ENCODE measurements at places on chromosomes 3 and 15.

DNA sequence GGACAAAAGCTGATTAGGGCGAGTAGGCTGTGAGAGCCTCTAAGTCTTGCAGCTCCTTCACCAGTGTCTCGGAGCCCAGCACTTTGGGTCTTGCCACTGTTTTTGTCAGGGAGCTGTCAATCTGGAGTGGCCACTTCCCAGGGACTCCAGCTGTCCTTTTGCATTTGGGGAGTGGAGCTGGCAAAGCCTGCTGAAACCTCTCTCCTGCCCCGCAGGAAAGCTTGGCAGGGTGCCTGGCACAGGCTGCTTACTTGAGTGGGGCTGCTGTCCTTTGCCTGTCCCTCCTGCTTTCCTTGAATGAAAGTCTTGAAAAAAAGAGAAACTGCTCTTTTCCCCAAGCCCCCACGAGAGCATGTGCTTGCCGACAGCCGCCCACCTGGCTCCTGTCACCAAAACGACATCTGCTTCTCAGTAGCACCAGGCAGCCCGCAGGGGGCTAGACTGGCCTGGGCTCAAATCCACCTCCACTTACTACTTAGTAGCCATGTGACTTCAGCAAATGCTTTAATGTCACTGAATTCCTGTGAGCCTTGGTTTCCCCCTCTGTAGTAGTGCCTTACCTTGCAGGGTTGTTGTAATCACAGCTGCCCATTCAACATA is 13.7 kb downstream of the USP13 start:
- DNase-seq = peak; percentile 21

DNA sequence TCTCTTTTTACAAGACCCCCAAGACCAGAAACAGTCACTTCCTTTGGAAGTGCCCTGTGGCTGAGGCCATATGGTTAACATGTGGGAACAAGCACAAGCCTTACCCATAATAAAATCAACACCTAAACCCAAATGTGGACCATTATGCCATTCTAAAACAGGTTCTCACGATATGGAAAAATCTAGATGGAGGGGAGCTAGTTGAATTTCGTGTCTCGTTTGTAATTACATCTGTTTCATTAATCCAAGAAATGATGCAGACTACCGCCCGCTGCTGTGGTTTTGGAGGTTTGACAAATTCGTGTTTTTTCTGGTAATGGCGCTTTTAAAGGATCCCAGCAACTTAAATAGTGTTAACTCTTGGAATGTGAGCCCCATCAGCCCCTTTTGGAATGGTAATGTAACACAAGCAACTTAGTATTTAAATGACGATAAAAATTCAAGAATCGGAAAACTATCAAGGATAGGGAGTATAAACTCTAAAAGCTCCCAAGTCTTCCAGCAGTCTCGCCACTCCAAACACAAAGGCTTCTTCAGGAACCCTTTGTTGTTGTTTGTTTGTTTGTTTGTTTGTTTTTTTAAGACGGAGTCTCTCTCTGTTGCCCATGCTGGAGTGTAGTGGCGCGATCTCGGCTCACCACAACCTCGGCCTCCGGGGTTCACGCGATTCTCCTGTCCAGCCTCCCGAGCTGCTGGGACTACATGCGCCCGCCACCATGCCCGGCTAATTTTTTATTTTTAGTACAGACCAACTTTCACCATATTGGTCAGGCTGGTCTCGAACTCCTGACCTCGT is 1.1 kb downstream of the CNBP start:
- peak; percentile 59 for DNase-seq

DNA sequence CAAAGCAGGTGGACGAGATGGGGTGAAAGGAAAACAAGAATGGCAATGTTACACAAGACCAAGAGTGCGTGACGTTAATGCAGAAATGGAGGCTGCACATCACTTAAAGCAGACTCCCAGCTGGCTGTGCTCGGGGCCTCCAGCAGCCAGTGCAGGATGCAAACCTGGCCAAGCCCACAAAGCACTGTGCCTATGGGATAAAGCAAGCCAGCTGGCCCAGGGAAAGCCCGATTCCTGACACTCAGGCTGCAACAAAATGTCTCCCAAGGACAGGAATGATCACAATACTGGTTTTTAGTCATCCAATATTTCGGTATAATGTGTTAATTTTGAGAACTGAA is 86.2 kb downstream of the SEC22A start:
- no peak for DNase-seq

- DNase-seq = no peak
Observed at GRCh38 chr3:128367761-128368160, 98.9 kb downstream of the DNAJB8 start.

- no peak for DNase-seq
Observed at GRCh38 chr3:101852983-101853840, 3.9 kb downstream of the NFKBIZ start.

GRCh38 chr3:68988740-68989139 is 24.7 kb downstream of the EOGT start:
- peak; percentile 55 for DNase-seq

GRCh38 chr3:151852074-151852811 is 21.2 kb upstream of the SUCNR1 start:
- DNase-seq = no peak

GRCh38 chr3:47359323-47359722 is 21.5 kb upstream of the PTPN23 start:
- no peak for DNase-seq

GRCh38 chr3:5634411-5634810 is 446.9 kb downstream of the EDEM1 start:
- DNase-seq = no peak

- peak; percentile 34 for DNase-seq
Observed at GRCh38 chr3:124407260-124407659, 323.0 kb upstream of the UMPS start.

GRCh38 chr3:84621823-84622222 is 337.0 kb upstream of the CADM2 start:
- no peak for DNase-seq

- DNase-seq = no peak
Observed at GRCh38 chr3:189652042-189652441, 20.9 kb downstream of the TP63 start.

DNA sequence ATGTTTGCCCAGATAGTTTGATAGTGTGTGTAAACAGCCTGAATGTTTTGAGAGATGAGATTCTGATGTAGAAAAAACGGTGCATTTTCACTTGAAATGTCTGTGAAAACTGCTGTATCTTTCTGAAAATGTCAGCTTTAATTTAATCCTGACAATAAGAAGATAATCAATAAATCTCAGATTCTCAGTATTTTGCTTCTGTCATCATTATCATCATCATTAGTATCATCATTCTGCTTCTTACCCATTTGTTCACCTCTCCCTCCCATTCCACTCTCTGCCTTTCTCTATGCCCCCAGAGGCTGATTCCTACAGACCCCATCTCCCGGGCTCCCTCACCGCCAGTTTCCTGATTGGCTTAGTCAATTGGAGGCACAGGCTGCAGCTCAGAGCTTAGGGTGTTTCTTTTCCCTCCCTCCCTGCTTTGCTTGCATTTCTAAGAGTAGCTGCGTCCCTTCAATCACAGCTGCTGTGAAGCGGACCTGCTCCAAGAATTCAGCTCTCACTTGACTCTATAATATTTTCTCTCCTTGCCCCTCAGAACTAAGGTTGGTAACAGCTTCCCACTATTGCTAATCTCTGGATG is 8.2 kb upstream of the SNTN start:
- DNase-seq = no peak

DNA sequence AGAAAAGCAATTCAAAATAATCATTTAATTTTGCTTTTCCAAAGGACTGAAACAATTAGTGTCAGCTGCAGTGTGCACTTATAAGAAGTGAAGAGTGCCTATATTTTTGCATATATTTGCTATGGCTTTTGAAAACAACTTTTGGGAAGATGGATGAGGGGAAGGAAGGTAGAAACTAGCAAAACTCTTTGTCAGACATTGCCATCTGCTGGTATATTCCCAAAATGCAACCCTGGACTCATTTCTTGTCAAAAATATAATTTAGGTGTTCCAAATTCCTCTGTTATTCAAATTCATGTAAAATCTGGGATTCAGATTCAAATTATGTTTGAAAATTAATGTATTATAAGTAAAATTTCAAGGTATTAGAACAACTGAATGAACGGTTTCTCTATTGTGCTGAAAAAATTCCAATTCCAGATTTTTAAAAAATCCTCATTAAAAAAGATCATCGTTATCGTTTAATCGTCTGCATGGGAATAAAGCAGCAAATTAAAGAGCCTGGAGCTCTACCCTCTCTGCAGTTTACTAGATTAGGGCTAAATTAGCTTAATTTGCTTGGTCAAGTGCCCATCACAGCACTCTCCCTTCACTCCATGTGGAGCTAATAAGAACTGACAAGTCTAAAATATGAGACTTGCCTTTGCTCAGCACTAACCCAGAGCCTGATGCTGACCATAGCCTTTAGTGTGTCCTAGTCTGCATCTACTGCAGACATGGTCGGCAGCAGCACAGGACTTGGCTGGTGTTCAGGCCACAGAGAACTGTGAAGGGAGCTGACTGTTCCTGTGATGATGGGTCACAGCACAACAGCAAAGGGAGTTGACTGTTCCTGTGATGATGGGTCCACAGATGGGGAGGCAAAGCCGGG is 67.9 kb upstream of the MITF start:
- peak; percentile 32 for DNase-seq

DNA sequence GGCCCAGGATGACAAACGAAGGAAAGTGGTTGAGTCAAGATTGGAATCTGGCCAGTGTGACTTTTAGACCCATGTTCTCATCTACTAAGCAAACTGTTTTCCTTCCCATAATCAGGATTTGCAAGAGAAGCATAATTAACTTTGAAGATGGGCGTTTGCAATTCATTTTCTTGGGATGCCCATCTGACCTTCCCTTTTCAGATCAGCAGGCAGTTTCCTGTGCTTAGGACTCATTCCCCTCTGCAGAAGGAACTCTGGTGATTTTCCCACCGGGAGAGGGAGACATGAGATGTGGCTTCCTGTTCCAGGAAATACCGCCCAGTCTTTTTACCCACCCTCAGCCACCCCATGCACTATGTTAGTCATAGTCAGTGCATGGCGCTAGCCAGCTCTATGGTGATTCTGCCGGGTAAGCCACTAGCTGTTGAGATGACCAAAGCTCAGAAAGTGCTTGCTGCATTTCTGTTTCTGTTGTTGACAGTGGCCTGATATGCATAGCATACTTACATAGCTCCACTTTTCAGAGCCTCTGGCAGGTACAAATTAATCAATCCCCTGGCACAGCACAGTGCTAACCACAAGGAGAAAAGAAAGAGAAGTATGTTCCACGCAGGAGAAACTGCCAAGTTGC is 129.4 kb downstream of the VGLL4 start:
- peak; percentile 88 for DNase-seq

GRCh38 chr3:22292681-22293080 is 541.7 kb upstream of the ZNF385D start:
- peak; percentile 4 for DNase-seq

GRCh38 chr3:42778644-42779043 is 5.6 kb upstream of the CCDC13 start:
- DNase-seq = no peak

GRCh38 chr15:100183921-100184495 is 157.8 kb downstream of the ADAMTS17 start:
- no peak for DNase-seq

DNA sequence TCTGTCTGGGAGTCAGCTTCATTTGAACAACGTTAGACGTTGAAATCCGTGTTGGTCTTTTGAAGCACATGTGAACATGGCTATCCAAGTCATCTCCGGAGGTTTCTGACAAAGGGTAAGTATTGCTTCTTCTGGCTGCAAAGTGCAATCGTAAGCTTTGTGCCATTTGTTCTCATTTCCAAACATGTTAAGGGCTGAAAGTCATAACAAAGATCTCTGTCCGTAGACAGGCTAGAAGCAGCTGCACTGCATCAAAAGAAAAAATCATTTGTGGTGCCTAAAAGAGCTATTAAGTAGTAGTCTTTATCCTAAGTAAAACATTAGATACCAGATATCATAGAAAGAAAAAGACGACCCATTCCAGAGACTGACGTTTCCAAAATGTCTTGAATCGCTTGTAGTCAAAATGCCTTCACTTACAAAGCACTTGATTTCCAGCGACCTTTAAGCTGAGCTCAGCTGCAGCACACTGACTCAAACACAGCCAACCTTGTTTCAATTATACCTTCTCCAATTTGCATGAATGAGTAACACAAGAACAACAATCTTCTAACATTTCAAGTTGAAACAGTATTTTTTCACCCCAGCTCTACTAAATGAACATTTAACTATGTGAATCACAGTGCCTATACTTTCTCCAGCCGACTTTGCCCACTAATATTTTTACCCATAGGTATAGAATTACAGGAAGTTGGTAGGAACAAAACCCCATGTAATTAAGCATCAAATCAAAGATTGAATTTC is 76.6 kb downstream of the NEDD4 start:
- DNase-seq = peak; percentile 89

DNA sequence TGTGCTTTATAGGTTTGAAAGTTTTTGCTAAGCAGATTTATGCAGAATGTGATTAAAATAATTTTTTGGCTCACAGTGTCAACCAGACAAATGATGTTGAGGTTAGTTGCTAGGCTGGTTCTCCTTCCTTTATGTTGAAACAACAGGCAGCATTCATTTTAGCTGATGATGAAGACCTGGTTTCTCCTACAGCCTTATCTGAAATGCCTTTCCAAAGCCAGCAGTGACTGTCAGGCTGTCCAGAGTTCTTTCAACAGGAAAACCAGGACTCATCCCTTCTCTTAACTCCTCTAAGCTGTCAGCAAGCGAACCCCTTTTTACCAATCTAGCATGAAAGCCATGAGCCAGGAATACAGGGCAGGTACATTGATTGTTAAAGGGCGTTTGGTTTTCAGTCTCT is 84.1 kb downstream of the ZNF609 start:
- no peak for DNase-seq

- DNase-seq = no peak
Observed at GRCh38 chr3:197333901-197334639, 35.7 kb upstream of the DLG1 start.

DNA sequence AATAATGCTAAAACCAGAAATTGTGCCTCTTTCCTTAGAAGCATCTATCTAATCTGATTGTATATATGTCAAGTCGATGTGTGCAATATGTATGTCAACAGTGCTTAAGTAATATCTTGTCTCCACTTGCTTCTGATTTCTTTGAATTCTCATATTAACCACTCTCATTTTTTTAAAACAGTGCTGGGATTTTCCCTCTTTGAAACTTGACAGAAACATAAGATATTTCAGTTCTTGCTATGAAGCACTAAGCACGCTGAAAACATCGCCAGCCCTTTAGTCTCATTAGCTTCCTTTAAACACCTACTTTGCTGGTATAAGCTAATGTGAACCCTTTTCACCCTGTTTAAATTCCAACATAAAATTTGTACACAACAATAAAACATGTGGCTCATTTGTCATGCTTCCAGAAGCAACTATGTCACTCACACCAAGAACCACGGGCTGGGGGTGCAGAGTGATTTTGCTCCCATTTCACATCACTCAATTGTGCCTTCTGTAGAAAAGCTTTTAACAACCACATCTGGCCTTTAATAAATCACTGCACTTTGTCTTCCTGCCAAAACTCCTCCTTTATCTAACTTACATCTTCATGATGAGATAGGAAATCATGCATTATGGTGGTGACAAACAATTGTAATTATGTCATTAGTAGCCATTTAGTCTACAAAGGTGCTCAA is 185.2 kb downstream of the FOXP1 start:
- DNase-seq = peak; percentile 53
